ENCODE measurements at places on chromosomes 12 and 14. TPM values are rescaled to one million over a fixed set of nuclear protein-coding genes. Genes with fewer than 3 reads are reported as not detected.

The KCNMB4 gene
- total RNA-seq: 0.35 TPM

The LBHD2 gene
- total RNA-seq: not detected

DNA sequence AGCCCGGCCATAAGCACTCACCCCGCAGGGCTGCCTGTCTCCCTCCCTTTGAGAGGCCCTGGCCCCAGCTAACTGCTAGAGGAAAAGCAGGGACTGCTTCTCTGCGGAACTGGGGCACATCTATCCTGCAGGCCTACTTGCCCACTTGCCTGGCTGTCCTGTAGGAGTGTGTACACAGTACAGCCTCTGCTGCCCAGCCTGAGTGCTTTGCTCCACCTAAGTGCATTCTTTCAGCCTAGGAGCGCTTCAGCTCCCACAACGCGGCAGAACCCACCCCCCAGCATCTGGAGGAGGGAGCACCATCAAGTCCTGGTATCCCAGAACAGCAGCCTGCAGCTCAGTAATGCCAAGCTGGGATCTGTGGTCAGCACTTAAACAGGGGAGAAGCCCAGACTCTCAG is 79.9 kb upstream of the CD163 start:
- no peaks in the 10 kb centered on the region for H3K27me3 ChIP-seq
- H3K4me3 ChIP-seq: no peak overlapping the region
- no peaks in the 10 kb centered on the region for H3K36me3 ChIP-seq
- DNase-seq: no peak

- H3K27ac ChIP-seq: no peak overlapping the region
- H3K4me1 ChIP-seq: no peaks in the 10 kb centered on the region
- no peak for DNase-seq
- no peaks in the 10 kb centered on the region for H3K27me3 ChIP-seq
- H3K4me3 ChIP-seq: no peak overlapping the region
- H3K36me3 ChIP-seq: no peaks in the 10 kb centered on the region
Observed at GRCh38 chr12:2644683-2645405, 149.9 kb upstream of the FKBP4 start.

- H3K36me3 ChIP-seq: no peaks in the 10 kb centered on the region
- H3K27me3 ChIP-seq: no peaks in the 10 kb centered on the region
- no peak overlapping the region for H3K27ac ChIP-seq
- no peaks in the 10 kb centered on the region for H3K4me1 ChIP-seq
- no peak overlapping the region for H3K4me3 ChIP-seq
- no peak for DNase-seq
Observed at GRCh38 chr12:98238515-98239130, 276.8 kb upstream of the TMPO start.

- H3K4me3 ChIP-seq: no peak overlapping the region
- H3K27me3 ChIP-seq: no peaks in the 10 kb centered on the region
- no peaks in the 10 kb centered on the region for H3K36me3 ChIP-seq
- peak overlapping the region; percentile 69 for H3K27ac ChIP-seq
- DNase-seq: peak; percentile 59
Observed at GRCh38 chr14:23446291-23446851, 10.9 kb upstream of the MYH7 start.

GRCh38 chr12:110537605-110538409 is 35.7 kb downstream of the RAD9B start:
- peak; percentile 36 for DNase-seq
- peak overlapping the region; percentile 42 for H3K27ac ChIP-seq
- H3K4me1 ChIP-seq: no peaks in the 10 kb centered on the region
- H3K4me3 ChIP-seq: no peak overlapping the region

DNA sequence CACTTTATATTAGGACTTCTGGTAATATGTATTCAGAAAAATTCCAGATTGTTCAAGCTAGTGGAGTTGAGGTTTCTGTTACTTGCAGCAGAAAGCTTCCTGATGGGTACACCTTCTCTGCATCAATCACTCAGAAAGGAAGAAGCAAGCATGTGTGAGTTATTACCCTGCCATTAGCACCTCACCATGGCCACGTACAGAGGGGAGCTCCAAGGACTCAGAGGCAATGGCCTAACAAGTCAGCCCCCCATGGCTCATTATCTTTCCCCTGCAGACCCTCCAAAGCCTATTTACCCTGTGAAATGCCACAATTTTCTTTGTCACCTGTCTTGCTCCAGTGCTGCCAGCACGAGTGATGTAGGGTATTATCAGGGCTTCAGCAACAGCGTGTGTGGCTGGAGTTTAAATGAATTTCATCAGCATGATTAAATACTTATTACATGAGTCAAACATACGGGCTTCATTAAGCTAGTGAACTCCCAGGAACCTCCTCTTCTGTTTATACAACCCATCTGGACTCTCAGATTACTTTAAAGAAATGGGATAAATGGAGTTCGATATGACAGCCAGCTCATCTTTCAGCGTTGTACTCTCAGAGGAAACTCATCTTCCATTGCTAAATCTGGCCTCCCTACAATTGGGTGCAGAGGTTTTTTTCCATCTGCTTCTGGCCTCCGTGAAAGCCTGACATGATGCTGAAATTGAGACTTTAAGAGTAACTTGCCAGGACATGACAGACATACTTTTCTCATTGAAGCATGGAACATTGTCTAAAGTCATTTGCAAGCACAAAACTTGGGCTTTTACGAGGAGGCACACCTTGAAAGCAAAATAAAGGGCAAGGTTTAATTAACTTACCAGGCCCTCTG is 135.9 kb downstream of the TMEM30B start:
- H3K36me3 ChIP-seq: no peaks in the 10 kb centered on the region
- no peaks in the 10 kb centered on the region for H3K27me3 ChIP-seq
- no peak for DNase-seq
- no peak overlapping the region for H3K4me3 ChIP-seq
- H3K27ac ChIP-seq: peak overlapping the region; percentile 23
- H3K4me1 ChIP-seq: no peaks in the 10 kb centered on the region

GRCh38 chr12:124758266-124759220 is 105.1 kb downstream of the SCARB1 start:
- H3K4me3 ChIP-seq: no peak overlapping the region
- no peak overlapping the region for H3K27ac ChIP-seq
- no peak for DNase-seq
- no peaks in the 10 kb centered on the region for H3K27me3 ChIP-seq
- H3K4me1 ChIP-seq: no peaks in the 10 kb centered on the region

Measured in colonic mucosa (tissue), 4 donors.